Nephron progenitor cell (in vitro differentiated cells): ENCODE measurements at places on chromosomes 11 and 22.
A peak's percentile ranks its signal among the peaks of the same experiment; 100 is the strongest.

DNA sequence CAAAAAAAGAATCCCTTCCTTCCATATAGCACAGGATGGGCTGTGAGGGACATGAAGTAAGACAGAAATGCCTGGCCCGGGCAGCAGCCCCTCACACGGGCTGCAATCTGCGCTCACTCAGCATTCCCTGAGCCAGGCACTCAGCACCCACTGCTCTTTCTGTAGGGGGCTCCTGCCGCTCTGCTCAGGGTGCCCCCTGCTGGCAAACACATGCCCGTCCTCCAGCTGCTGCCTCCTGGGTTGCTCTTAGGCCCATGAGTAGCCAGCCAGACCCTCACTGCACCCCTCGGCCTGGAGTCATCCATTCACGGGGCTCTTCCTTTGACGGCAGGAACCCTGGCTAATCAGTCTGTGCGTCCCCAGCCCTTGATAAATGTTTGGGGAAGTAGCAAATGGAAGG lies 6.9 kb downstream of the MCAT start:
- peaks cover 70% of the 10 kb centered on the region for H3K36me3 ChIP-seq
- H3K27me3 ChIP-seq = peaks cover 2% of the 10 kb centered on the region
- DNase-seq = peak; percentile 67
- H3K4me1 ChIP-seq = no peaks in the 10 kb centered on the region
- no peak overlapping the region for H3K27ac ChIP-seq

- H3K36me3 ChIP-seq = no peaks in the 10 kb centered on the region
- DNase-seq = no peak
- no peaks in the 10 kb centered on the region for H3K27me3 ChIP-seq
- no peak overlapping the region for H3K27ac ChIP-seq
Measured at GRCh38 chr22:36404446-36404845, 16.7 kb upstream of the MYH9 start.

DNA sequence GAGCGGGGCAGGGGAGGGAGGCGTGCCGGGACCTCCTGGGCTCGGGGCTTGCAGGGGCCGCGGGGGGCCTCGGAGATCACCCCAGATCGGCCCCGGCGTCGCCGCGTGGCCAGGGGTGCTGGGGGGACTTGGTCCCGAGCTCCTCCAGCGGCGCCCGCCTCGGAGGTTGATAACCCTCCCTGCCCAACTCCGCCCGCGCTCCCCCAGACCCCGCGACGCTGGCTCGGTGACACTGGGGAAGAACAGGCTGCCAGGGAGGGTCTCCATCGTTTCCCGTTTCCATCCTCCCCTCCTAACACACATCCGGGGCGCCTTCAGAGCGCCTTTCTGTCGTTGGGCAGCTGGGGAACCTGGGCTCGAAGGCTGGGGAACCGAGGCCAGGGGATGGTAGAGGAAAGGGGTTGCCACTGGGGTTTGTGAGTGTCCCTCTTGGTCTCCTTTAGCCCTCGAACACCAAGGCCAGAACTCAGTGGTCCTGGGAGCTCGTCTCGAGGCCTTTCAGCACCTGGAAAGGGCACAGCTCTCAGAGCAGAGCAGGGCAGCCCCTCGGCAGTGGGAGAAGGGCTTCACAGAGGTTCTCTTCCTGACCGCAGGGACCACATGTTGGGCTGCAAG lies 431 bp downstream of the SLC37A2 start:
- no peaks in the 10 kb centered on the region for H3K36me3 ChIP-seq
- H3K27ac ChIP-seq = no peak overlapping the region
- peaks cover 77% of the 10 kb centered on the region for H3K27me3 ChIP-seq
- H3K4me1 ChIP-seq = peaks cover 5% of the 10 kb centered on the region

- H3K36me3 ChIP-seq = no peaks in the 10 kb centered on the region
- no peak overlapping the region for H3K27ac ChIP-seq
- peaks cover 25% of the 10 kb centered on the region for H3K4me1 ChIP-seq
- no peak overlapping the region for H3K4me3 ChIP-seq
- H3K27me3 ChIP-seq = peaks cover 4% of the 10 kb centered on the region
Measured at GRCh38 chr11:16121853-16122252, 234.5 kb downstream of the SOX6 start.

GRCh38 chr22:47369020-47369419 lies 606.6 kb downstream of the TBC1D22A start:
- peaks cover 5% of the 10 kb centered on the region for H3K27me3 ChIP-seq
- H3K27ac ChIP-seq = no peak overlapping the region
- DNase-seq = no peak
- H3K4me1 ChIP-seq = no peaks in the 10 kb centered on the region
- H3K36me3 ChIP-seq = no peaks in the 10 kb centered on the region

GRCh38 chr22:19819208-19819910 lies 35.3 kb downstream of the GNB1L start:
- H3K27ac ChIP-seq = no peak overlapping the region
- H3K27me3 ChIP-seq = peaks cover 13% of the 10 kb centered on the region
- H3K4me1 ChIP-seq = peaks cover 15% of the 10 kb centered on the region
- H3K36me3 ChIP-seq = no peaks in the 10 kb centered on the region

GRCh38 chr11:40376331-40376730 lies 1083.1 kb downstream of the LRRC4C start:
- H3K36me3 ChIP-seq = no peaks in the 10 kb centered on the region
- no peaks in the 10 kb centered on the region for H3K4me1 ChIP-seq
- no peak for DNase-seq
- H3K27me3 ChIP-seq = peaks cover 7% of the 10 kb centered on the region
- no peak overlapping the region for H3K4me3 ChIP-seq

GRCh38 chr11:13984616-13985450 lies 22.3 kb downstream of the SPON1 start:
- no peak for DNase-seq
- no peaks in the 10 kb centered on the region for H3K27me3 ChIP-seq
- H3K36me3 ChIP-seq = peaks cover 49% of the 10 kb centered on the region
- peaks cover 49% of the 10 kb centered on the region for H3K4me1 ChIP-seq
- H3K27ac ChIP-seq = no peak overlapping the region

DNA sequence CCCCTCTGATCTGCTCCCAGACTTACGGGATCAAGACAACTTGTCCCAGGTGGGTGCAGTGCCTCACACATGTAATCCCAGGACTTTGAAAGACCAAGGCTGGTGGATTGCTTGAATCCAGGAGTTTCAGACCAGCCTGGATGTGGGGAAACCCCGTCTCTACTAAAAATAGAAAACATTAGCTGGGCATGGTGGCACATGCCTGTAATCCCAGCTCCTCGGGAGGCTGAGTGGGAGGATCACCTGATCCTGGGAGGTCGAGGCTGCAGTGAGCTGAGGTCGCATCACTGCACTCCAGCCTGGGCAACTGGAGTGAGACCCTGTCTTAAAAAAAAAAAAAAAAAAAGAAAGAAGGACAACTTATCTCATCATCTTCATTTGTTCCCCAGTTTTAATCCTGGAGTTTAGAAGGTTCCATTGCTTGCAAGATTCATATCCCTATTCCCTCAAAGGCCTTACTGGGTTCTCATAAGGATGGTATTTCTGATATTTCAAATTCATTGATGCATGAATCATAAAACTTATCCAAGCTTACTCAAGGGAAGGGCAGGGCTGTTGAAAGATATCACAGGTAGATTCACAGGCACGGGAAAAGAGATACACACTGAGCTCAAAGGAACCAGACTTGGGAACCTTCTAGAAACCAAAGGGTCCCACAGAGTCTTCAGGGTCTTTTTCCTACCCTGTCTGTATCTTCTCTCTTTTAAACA lies 14.6 kb downstream of the ENDOD1 start:
- peaks cover 4% of the 10 kb centered on the region for H3K27me3 ChIP-seq
- H3K36me3 ChIP-seq = no peaks in the 10 kb centered on the region
- no peak for DNase-seq
- peaks cover 73% of the 10 kb centered on the region for H3K4me1 ChIP-seq
- no peak overlapping the region for H3K4me3 ChIP-seq

GRCh38 chr11:12172493-12173013 lies 62.2 kb downstream of the MICAL2 start:
- peaks cover 26% of the 10 kb centered on the region for H3K4me1 ChIP-seq
- no peak overlapping the region for H3K4me3 ChIP-seq
- no peak overlapping the region for H3K27ac ChIP-seq
- no peaks in the 10 kb centered on the region for H3K36me3 ChIP-seq
- DNase-seq = no peak

DNA sequence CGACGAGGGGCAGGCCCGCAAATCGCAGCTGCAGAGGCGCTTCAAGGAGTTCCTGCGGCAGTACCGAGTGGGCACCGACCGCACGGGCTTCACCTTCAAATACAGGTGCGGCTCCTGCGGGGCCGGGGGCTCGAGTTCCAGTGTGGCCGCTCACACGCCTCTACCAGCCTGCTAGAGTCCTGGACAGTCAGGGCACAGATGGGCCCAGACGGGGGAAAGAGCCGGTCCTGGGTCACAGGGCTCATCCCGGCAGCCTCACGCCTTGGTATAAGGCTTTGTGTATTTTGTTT lies 506 bp downstream of the MCM5 start:
- no peak overlapping the region for H3K27ac ChIP-seq
- no peaks in the 10 kb centered on the region for H3K27me3 ChIP-seq
- H3K4me1 ChIP-seq = peaks cover 50% of the 10 kb centered on the region
- peak overlapping the region; percentile 99 for H3K4me3 ChIP-seq
- DNase-seq = no peak

- peaks cover 35% of the 10 kb centered on the region for H3K36me3 ChIP-seq
- H3K27me3 ChIP-seq = peaks cover 1% of the 10 kb centered on the region
- no peak for DNase-seq
- peak overlapping the region; percentile 85 for H3K27ac ChIP-seq
- peaks cover 56% of the 10 kb centered on the region for H3K4me1 ChIP-seq
- H3K4me3 ChIP-seq = no peak overlapping the region
Measured at GRCh38 chr11:940496-941135, 14.9 kb downstream of the AP2A2 start.

DNA sequence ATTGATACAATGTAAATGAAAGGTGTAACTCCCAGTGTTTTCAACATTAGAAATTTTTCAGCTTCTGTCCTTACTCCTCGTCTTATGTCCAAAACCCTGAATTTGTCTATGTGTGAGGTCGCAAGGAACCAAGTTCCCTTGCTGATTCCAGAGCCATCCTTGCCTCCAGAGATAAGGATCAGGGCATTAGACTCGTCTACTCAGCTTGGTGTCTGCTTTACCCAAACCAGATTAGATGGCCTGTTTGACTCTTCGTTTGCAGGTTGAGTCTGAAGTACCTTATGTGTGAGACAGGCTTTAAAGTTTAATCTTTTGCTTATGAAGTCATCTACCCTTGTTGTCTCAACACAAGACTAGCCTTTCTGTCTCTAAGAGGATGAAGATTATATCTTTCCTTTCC lies 55.6 kb downstream of the SPECC1L start:
- H3K36me3 ChIP-seq = peaks cover 59% of the 10 kb centered on the region
- DNase-seq = no peak
- H3K4me3 ChIP-seq = no peak overlapping the region
- H3K27me3 ChIP-seq = no peaks in the 10 kb centered on the region
- peak overlapping the region; percentile 64 for H3K27ac ChIP-seq

GRCh38 chr11:95256321-95256779 lies 25.3 kb upstream of the SESN3 start:
- no peak overlapping the region for H3K27ac ChIP-seq
- no peaks in the 10 kb centered on the region for H3K36me3 ChIP-seq
- peaks cover 17% of the 10 kb centered on the region for H3K27me3 ChIP-seq
- peaks cover 48% of the 10 kb centered on the region for H3K4me1 ChIP-seq
- no peak overlapping the region for H3K4me3 ChIP-seq

DNA sequence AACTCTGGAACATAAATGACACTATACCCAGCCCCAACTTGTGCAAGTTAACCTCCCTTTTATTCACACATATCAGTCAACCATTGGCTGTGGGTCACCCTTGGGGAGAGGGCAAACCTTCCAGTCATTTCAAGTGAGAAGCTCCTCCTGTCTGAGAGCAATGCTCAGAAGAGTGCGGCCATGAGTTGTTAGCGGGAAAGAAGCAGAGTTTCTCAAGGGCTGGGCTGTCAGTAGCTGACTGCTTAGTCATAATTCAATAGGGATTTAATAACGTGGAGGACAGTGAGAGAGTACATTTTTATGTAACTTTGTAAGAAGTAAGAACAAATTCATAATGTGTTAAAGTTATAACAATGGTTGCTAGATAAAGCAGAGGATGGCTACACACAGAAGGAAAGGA lies 5.1 kb downstream of the PATE2 start:
- DNase-seq = no peak
- H3K4me3 ChIP-seq = no peak overlapping the region
- H3K27me3 ChIP-seq = no peaks in the 10 kb centered on the region
- H3K27ac ChIP-seq = no peak overlapping the region
- H3K36me3 ChIP-seq = no peaks in the 10 kb centered on the region

- peaks cover 34% of the 10 kb centered on the region for H3K4me1 ChIP-seq
- peak; percentile 57 for DNase-seq
- peak overlapping the region; percentile 93 for H3K4me3 ChIP-seq
- peaks cover 49% of the 10 kb centered on the region for H3K36me3 ChIP-seq
- peak overlapping the region; percentile 78 for H3K27ac ChIP-seq
Measured at GRCh38 chr11:14499178-14499559, 442 bp downstream of the COPB1 start.

DNA sequence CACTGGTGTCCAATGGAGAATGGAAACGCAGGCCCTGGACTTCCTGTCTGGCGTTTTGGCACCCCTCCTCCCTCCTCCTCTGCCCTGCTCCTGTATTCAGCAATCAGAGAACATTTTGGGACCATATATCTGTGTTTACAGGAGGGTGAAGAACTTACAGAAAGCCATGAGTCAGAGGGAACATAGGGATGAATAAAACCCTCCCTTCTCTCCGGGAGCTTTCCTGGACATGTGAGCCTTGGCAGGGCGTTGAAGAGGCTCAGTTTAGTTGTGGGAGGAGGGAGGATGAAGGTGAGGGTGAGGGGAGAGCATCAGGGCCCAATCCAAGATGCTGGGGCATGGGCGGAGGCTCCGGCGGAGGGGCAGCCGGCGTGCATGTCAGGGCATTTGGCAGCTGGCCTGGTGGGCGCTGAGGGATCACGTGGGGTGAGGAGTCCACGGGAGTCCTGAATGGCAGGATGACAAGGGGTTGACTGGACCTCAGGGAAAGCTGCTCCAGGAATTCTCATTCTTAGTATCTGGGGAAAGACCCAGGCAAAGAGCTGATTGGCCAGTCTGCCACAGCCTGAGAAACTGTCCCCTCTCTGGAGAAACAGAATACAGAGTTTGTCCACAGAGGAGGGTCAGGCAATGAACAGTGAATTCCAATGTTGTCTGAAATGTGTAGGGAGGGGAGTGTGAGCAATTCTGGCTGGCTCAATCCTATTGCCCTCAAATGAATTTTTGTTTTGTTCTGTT lies 28.9 kb downstream of the MICAL2 start:
- H3K36me3 ChIP-seq = no peaks in the 10 kb centered on the region
- H3K27ac ChIP-seq = no peak overlapping the region
- no peak for DNase-seq
- no peak overlapping the region for H3K4me3 ChIP-seq

- H3K36me3 ChIP-seq = no peaks in the 10 kb centered on the region
- no peak for DNase-seq
- no peak overlapping the region for H3K4me3 ChIP-seq
- peaks cover 24% of the 10 kb centered on the region for H3K4me1 ChIP-seq
- no peak overlapping the region for H3K27ac ChIP-seq
Measured at GRCh38 chr11:111449696-111450479, 62.3 kb downstream of the BTG4 start.

GRCh38 chr11:44817207-44817949 lies 90.6 kb downstream of the TSPAN18 start:
- DNase-seq = no peak
- peak overlapping the region; percentile 56 for H3K27ac ChIP-seq
- peaks cover 6% of the 10 kb centered on the region for H3K36me3 ChIP-seq
- H3K4me1 ChIP-seq = peaks cover 31% of the 10 kb centered on the region
